ENCODE measurements at places on chromosomes 1 and 21.

- no peak for DNase-seq
These were observed 58.2 kb downstream of the HSD3B1 start for GRCh38 chr1:119565131-119565772.

DNA sequence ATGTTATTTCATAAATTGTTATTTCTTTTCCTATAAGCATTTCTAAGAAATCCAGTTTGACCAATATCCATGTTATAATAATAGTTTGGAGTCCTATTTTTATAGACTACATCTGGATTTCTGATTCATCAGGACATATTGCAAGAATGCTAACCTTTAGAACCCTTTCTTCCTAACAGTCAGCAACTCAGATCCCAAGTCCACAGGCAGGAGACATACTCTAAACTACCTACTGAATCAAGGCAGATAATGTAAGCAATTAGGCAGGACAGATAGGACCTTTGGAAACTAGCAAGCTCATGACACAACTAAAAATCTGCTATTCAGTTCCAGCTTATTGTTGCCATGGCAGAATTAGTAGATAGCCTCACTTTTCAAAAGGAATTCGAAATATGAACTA is 104.1 kb downstream of the DENND1B start:
- no peak for DNase-seq

GRCh38 chr1:147620543-147620942 is 49.8 kb downstream of the ACP6 start:
- no peak for DNase-seq

GRCh38 chr1:24986372-24986965 is 56.4 kb upstream of the RUNX3 start:
- DNase-seq = no peak

DNA sequence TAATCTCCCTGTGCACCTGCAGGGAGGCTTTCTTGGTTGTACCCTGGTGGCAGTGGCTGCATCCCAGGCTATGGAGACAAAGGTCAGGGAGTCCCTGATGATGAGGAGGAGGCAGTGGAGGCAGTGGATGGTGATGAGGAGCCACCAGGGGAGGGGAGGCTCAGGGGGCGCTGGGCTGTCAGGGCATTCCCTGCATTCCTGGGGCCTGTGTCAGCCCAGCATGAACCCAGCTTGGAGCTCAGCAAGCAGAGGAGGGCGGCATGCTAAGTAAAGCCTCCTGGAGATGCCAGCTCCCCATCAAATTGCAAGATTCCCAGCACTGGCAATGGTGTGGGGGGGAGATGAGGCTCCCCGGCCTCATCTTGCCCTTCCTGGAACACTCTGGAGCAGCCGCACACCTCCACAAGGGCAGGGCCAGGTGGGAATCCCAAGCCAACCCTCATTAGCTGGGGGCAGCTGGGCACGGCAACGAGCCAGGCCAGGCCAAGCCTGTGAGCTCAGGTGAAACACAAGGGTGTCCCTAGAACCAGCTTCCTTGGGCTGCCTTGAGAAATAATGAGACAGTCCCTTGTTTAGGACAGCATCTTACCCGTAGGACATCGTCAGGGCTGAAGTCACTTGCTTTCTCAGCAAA is 469.5 kb downstream of the MATN1 start:
- no peak for DNase-seq

DNA sequence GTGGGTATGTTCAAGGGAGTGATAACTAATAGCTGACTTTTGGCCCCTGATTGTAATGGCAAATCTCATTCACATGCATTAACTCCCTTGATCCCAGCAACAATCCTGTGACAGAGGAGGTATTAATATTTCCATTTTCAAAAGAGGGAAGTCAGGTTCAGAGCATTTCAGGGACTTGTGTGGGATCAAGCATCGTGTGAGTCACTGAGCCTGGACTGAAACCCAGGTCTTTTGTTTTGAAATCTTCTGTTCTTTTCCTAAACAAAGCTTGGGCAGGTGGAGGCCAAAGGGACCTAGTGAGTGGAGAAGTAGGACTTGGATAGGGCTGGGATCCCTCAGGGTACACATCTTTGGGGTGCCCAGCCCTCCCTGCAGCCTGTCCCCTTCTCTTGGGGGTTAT is 37.9 kb downstream of the ETNK2 start:
- no peak for DNase-seq

- no peak for DNase-seq
These were observed 160.5 kb upstream of the HMCN1 start for GRCh38 chr1:185573677-185574076.

DNA sequence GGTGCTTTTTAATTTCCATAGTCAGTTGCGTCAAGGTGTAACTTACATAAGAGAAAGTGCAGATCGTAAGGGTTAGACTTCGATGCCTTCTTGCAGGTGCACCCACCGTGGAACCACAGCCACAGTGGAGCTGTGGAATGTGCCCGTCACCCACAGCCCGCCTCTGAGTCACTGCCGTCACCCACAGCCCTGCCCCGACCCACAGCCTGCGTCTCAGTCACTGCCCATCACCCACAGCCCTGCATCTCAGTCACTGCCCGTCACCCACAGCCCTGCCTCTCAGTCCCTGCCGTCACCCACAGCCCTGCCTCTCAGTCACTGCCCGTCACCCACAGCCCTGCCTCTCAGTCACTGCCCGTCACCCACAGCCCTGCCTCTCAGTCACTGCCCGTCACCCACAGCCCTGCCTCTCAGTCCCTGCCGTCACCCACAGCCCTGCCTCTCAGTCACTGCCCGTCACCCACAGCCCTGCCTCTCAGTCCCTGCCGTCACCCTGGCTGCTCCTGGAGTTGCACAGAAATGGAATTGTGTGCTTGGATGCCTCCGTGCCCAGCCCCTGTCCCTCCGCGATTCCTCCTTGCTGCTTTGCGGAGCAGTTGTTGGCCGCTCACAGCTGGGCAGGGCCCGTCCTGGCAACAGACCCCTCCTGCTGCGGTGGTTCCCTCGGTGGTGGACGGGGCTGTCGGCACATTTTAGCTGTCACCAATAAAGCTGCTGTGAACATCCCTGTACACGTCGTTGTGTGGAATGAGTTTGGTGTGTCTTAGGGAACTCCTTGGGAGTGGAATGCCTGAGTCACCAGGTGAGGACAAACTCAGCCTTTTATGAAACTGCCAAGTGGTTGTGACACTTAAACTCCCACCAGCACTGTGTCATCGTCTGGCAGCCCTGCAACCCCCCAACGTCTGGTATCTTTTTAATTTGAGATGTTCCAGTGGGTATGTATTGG is 44.9 kb upstream of the COL6A2 start:
- peak; percentile 54 for DNase-seq

- no peak for DNase-seq
These were observed 67.2 kb downstream of the UBIAD1 start for GRCh38 chr1:11340233-11340632.

DNA sequence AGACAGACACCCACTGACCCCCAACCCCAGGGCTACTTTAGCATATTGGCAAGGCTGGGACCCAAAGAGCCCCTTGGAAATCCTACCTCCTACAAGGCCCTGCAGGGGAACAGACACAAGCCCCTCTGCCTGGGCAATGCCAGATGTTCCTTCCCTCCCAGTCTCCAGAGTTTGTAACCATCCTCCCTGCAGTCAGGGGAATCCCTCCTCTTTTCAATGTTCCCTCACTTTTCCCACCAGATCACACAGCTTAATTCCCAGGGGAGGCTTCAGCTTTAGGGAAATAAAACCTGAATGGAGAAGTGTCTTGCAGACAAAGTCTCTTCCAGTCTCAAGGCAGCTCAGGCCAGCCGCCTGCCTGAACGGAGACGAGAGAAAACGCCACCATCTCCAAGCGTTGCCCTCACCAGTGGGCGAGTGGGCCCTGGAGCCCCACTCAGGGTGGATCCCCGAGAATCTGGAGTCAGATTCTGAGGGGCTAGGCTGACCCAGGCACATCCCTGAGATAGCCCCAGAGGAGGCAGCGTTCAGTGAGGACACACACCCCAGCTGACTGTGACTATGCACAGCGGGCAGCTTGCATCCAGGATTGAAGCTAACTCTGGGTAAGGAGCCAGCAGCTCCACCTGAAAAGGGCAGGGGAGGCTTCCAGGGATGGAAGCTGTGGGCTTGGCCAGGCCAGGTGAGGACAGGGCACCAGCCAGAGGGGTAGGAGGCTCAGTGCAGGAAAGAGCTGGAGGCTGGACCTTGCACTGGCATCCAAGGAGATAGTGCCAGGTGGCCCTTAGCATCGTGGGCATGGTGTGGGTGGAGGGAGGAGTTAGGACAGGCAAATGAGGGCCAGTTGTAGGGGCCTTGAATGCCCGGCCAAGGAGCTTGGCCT is 44.0 kb upstream of the ZC3H12A start:
- DNase-seq = no peak

DNA sequence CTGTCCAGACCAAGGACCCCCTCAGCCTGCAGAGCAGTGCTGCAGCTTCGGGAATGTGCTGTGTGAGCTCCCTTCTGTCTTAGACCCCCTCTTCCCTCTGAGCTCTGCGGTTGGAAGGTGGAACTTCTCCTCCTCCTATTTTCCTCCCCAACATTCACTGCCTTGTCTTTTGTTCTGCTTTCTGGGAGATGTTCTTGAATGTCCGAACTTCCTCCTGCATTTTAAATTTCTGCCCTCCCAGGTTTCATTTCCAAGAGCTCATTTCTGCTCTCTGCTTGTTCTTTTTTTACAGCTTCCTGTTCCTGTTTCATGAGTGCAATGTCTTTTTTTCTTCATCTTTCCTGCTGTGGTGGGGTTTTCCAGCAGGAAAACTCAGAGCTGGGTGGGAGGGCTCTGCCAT is 29.3 kb downstream of the RRP1 start:
- no peak for DNase-seq

All from activated CD8-positive, alpha-beta memory T cell treated with anti-CD3 and anti-CD28 coated beads for 4 hours (primary cell).